ENCODE measurements at places on chromosomes 1 and 21. TPM values are rescaled to one million over a fixed set of nuclear protein-coding genes. Genes with fewer than 3 reads are reported as not detected.

The SMCP gene
- not detected for total RNA-seq

DNA sequence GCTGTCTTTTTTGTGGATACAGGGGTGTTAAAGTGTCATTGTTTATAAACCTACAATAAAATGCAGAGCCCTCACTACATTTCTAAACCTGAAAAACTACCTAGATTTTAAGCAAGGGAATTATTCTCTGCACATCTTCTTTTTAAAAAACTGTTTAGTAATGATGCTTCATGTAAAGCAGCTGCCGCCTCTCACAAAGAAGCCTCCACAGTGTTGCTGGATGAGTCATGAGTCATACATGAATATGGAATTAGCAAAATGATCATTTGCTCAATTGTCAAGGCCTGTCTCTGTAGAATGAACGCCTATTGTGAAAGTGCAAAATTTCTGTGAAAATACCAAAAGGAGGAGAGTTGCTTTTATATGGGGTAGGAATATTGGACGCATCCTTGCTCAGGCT lies 259.5 kb upstream of the CHRM3 start:
- peak; percentile 11 for DNase-seq

DNA sequence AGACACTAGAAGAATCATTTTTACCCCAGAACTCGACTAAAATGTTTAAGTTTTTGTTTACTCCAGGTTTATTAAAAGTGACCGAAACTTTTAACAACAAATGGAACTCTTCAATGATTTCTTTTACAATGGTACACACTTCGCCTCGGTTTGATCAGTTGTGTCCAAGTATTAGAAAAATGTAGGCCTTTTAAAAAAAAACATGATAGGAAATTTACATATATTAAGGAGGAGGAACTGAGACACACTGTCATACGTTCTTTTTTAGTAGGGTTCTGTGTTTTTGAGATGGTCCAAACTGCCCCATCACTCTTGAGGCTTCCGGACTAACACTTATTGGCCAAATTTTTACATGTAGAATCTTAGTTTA lies 1.3 kb downstream of the PRDM2 start:
- DNase-seq = no peak

GRCh38 chr1:160855181-160855981 lies 7.3 kb downstream of the CD244 start:
- no peak for DNase-seq

DNA sequence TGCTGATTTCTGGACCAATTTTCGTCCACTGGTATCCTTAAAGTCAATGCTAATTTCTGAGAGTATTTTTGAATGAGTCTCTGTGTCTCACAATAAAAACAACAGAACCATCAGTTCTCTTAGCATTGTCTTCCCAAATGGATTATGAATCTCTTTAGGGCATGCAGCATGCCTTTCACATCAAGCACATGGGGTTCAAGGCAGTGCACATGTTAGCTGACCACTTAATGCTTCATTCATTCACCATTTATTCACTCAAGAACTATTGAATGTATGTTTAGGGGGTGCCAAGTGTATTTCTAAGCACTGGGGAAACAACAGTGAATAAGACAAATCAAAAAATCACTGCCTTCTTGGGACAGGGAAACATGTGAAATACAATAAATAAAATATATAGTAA lies 126.7 kb upstream of the SLC44A3 start:
- DNase-seq = no peak

DNA sequence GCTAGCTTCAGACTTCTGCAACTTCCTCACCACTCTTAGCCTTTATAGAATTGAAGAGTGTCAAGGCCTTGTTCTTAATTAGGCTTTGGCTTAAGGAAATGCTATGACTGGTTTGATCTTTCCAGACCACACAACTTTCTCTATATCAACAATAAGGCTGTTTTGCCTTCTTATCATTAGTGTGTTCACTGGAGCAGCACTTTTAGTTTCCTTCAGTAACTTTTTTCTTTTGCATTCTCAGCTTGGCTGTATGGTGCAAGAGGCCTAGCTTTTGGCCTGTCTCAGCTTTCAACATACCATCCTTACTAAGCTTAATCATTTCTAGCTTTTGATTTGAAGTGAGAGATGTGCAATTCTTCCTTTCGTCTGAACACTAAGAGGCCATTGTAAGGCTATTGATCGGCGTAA lies 8.6 kb downstream of the PRKACB start:
- DNase-seq = no peak

- DNase-seq = no peak
Measured at GRCh38 chr1:111629190-111629954, 9.8 kb downstream of the RAP1A start.

The FAM177B gene
- not detected for total RNA-seq

The ERICH3 gene
- total RNA-seq = not detected

- DNase-seq = no peak
Measured at GRCh38 chr1:173201969-173202368, 5.2 kb downstream of the TNFSF4 start.

The KAZN gene
- 21.7 TPM for total RNA-seq

All from HFFc6 (cell line).